Left forelimb (tissue), 1 donor: ENCODE measurements at places on chromosomes 7 and 10.

GRCh38 chr10:50431791-50432190, 180.5 kb upstream of the ASAH2 start:
- no peak for DNase-seq

GRCh38 chr7:43039346-43039745, 73.1 kb upstream of the HECW1 start:
- DNase-seq: no peak

- DNase-seq: peak; percentile 79
Observed at GRCh38 chr7:65251851-65252620, 121.6 kb upstream of the ZNF92 start.

- no peak for DNase-seq
Observed at GRCh38 chr7:158602905-158603772, 15.5 kb upstream of the PTPRN2 start.

GRCh38 chr7:128774921-128775320, 673 bp downstream of the OPN1SW start:
- DNase-seq: no peak

GRCh38 chr7:105648561-105649401, 67.5 kb upstream of the EFCAB10 start:
- DNase-seq: no peak
